ENCODE measurements at places on chromosomes 3 and 15.

- no peak for DNase-seq
Observed at GRCh38 chr15:83081256-83082014, 14.4 kb upstream of the BTBD1 start.

GRCh38 chr3:176737480-176738110 is 459.7 kb downstream of the TBL1XR1 start:
- DNase-seq, result no peak

DNA sequence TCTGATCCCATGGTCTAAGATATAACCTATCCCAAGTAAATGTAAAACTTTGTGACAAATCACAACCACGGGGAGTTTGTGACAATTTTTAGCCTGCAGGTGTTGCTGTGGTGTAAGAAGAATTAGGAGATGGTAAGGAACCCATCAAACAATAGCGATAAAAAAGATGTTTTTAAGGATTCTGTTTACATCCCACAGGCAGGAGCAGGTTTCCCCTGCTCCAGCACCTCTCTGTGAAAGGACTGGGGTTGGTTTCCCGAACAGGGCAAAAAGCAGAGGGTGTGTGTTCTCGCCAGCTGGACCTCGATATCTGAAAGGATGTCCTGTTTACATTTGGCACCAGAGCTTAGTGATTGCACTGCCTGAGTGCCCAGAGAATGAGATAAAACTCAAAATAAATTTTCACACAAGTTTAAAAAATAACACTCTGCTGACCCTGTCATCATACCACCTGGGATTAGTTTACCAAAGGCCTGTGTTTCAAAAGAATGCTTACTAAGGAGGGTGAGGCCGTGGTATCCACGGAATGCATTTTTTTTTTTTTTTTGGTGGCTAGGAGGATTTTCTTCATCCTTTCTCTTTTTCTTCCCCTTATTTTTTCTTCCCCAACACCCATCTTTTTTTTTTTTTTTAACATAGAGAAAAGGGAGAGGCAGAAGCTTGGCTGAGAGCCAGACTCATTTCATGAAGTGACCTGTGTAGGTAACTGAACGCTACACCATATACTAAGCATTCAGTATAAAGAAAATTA is 151.8 kb upstream of the DPH6 start:
- no peak for DNase-seq

DNA sequence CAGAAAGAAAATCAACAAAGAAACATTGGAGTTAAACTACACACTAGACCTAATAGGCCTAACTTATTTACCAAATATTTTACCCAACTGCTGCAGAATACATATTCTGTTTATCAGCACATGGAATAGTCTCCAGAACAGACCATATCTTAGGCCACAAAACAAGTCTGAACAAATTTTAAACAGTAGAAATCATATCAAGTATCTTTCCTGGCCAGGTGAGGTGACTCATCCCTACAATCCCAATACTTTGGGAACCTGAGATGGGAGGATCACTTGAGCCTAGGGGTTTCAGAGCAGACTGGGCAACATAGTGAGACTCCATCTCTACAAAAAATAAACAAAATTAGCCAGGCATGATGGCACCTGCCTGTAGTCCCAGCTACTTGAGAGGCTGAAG is 18.1 kb upstream of the KPNA4 start:
- no peak for DNase-seq

GRCh38 chr15:39392469-39393047 is 188.3 kb upstream of the THBS1 start:
- DNase-seq, result no peak

Measured in CD4-positive, alpha-beta T cell treated with Interleukin-6 at 100 ng/mL for 8 hours (primary cell).